Neural progenitor cell (in vitro differentiated cells): ENCODE measurements at places on chromosomes 12 and 14. TPM values are rescaled to one million over a fixed set of nuclear protein-coding genes. Genes with fewer than 3 reads are reported as not detected.

The LRIG3 gene
- total RNA-seq, result 56.2 and 67.5 TPM in 2 replicates

The PKP2 gene
- total RNA-seq, result 10.6 and 11.1 TPM in 2 replicates

The MSI1 gene
- total RNA-seq, result 40.2 and 48.6 TPM in 2 replicates

The OTOGL gene
- 0.13 and 0.77 TPM in 2 replicates for total RNA-seq

The CBX5 gene
- 232 and 288 TPM in 2 replicates for total RNA-seq

DNA sequence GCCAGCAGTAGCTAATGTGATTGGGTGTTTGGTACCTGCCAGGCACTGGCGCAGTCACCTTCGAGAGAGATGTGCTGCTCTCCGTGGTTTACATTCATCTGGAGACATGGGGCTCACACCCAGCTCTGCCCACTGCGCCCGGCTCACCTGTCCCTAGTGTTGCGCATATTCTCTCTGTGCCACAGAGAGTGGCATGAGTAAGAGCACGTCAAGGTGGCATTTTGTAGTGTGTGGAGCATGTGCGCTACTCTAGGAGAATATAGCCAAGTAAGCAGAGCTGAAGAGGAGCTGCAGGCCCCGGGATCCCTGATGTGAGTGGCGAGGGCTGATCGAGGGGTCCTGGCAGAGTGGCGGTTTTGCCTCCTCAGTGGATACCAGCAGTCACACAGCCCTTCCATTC is 46.9 kb downstream of the TPCN1 start:
- H3K27ac ChIP-seq, result no peak overlapping the region
- H3K4me3 ChIP-seq, result no peak overlapping the region
- H3K27me3 ChIP-seq, result no peaks in the 10 kb centered on the region
- H3K36me3 ChIP-seq, result no peaks in the 10 kb centered on the region
- no peak for DNase-seq

GRCh38 chr14:45089813-45090212 is 5.9 kb downstream of the PRPF39 start:
- H3K27ac ChIP-seq, result no peak overlapping the region
- H3K4me3 ChIP-seq, result no peak overlapping the region
- peaks cover 16% of the 10 kb centered on the region for H3K4me1 ChIP-seq

DNA sequence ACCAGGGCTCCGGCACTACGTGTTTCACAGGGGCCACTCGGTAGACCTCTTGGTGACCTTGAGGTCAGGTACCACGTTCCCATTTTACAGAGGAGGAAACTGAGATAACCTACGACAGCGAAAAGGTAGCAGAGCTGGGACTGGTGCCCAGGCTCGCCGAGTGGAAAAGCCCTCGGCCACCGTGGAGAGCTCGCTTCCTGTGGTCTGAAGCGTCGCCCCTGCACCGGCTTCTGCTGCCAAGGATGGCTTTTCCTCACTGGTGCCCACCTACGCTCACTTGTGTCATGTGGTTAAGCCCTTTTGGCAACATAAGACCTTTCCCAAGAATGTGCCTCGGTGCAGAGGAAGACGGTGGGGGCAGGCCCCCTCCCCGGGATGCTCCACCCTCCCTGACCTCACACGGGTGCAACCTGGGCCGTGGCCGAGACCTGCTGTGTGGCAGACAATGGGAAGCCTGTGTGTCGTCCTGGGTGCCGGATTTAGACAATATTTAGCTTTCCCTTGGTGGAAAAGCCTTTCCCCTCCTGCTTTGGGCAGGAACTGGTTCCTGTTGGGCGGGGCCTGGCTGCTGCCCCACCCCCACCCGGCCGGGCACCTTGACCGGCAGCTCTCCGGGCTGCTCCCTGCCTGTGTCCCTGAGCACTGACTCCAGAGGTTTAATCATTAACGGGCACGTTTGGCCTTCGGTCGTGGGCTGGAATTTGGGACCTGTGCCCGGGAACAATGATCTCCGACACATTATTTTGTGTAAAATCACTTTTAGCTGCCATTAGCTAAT is 32.4 kb upstream of the PPP1R13B start:
- H3K27me3 ChIP-seq, result peaks cover under 1% of the 10 kb centered on the region
- no peaks in the 10 kb centered on the region for H3K36me3 ChIP-seq
- DNase-seq, result no peak
- peaks cover 14% of the 10 kb centered on the region for H3K4me1 ChIP-seq

GRCh38 chr14:101979666-101980065 is 15.3 kb downstream of the DYNC1H1 start:
- no peak overlapping the region for H3K4me3 ChIP-seq
- peaks cover 33% of the 10 kb centered on the region for H3K36me3 ChIP-seq
- H3K27me3 ChIP-seq, result no peaks in the 10 kb centered on the region
- H3K27ac ChIP-seq, result no peak overlapping the region
- DNase-seq, result no peak

GRCh38 chr12:68595241-68595640 is 15.5 kb upstream of the RAP1B start:
- H3K27ac ChIP-seq, result no peak overlapping the region
- H3K4me3 ChIP-seq, result no peak overlapping the region
- no peaks in the 10 kb centered on the region for H3K27me3 ChIP-seq
- H3K4me1 ChIP-seq, result no peaks in the 10 kb centered on the region
- DNase-seq, result no peak
- no peaks in the 10 kb centered on the region for H3K36me3 ChIP-seq

DNA sequence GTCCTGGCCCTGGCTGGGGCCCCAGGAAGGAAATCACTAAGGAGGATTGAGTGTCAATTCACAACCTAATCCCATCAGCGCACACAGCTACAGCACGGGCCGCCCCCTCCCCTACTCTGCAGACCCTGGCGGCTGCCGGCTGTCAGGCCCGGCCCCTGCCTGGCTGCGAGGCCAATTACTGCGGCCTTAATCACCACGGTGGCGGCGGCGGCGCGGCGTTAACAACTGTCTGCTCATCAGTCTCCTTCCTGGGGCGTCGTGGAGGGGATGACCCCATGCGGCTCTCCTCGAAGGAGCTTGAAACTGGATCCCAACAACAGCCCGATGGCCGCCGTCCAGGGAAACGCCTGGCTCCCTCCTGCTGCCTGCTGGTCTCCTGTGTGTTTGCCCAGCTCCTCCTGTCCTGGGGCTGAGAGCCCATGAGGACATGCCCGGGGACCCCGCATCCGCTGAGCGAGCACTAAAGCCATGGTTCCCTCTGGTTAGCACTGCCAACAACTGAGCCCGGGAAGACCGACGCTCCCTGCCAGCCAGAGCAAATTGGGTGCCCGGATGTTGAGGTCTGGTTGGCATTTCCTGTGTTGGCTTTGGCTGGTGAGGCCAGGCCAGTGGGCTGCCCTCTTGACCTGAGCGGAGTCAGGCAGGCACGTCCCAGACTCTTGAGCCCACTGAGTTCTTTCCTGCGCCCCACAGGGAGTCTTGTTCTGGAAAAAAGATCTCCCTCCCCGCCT is 21.8 kb upstream of the EIF2B2 start:
- no peak overlapping the region for H3K27ac ChIP-seq
- no peak overlapping the region for H3K4me3 ChIP-seq
- H3K4me1 ChIP-seq, result peaks cover 35% of the 10 kb centered on the region
- peaks cover 26% of the 10 kb centered on the region for H3K27me3 ChIP-seq

DNA sequence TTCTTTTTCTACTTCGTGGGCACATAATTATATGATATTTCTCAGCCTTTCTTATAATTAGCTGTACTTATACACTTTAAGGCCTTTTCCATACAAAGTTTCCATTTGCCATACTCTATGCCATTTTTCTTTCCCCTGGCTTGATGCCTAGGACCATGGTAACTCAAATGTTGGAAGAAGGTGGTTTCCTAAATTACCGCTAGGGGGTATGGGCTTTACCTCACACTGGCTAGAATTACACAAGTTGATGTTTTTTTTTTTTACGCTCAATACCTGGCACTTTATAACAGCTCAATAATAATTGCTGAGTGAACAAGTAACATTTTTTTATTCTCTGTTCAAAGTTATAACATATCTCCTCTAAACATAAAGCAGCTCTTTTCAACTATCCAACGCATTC is 306.8 kb upstream of the LRFN5 start:
- no peaks in the 10 kb centered on the region for H3K36me3 ChIP-seq
- H3K4me1 ChIP-seq, result peaks cover 7% of the 10 kb centered on the region
- DNase-seq, result peak; percentile 8
- H3K27me3 ChIP-seq, result no peaks in the 10 kb centered on the region

DNA sequence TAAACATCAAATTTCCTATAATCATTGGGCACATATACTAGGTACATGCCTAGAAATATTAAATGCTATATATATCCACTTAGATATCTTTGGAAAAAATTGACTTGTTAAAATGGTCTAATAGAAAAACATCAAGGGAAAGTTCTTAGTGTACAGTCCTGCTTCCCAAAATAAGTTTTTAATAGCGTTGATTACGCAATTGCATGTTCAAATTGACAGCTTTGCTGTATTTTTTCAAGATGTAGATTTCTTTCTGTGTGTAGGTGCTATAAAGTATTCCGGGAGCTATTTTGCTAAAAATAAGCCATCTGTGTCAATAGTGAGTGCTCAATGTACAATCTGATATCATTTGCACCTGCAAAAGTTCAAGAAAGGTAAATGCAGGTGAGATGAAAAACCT is 463.9 kb upstream of the ATP2B1 start:
- no peak overlapping the region for H3K4me3 ChIP-seq
- no peak for DNase-seq
- H3K27me3 ChIP-seq, result no peaks in the 10 kb centered on the region
- H3K4me1 ChIP-seq, result no peaks in the 10 kb centered on the region
- H3K27ac ChIP-seq, result no peak overlapping the region

GRCh38 chr12:34119366-34119765 is 97.1 kb downstream of the ALG10 start:
- no peak overlapping the region for H3K27ac ChIP-seq
- H3K27me3 ChIP-seq, result no peaks in the 10 kb centered on the region
- H3K4me1 ChIP-seq, result no peaks in the 10 kb centered on the region
- no peak for DNase-seq
- H3K36me3 ChIP-seq, result no peaks in the 10 kb centered on the region

DNA sequence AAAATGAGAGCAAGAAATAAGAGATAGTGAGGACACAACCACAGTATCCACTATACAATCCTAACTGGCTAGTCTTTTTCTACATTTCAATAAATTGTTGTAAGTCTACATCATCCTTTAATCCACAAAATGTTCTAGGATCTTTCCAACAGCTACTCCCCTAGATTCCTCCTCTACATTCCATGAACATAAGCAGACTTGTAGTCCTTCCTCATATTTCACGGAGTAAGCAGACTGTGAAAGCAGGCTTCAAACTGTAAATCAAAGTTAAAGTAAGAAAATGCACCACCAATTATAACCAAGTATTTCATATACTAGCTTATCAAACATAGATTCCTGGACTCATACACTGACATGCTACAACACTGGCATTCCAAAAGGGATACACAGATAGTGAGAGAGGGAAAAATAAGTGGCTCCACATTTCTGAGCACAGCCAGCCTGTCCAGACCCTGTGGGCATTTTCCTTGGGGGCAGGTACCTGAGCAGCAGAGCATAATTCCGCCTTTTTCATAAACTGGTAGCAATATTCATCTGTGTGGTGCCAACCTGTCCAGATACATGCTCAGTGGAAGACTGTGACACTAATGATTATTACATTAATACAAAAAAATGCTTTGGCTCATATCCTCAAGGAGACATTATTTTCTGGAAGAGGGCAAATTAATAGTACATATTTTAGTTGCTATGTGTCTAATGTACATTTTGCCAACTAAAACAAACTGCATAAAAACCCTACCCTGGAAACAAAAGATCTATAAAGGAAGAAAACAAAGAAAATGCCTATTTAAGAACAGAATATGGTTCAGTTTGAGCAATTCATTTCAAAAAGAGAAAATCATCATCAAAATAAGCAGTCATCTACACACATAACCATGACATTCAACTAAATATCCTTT is 113.3 kb upstream of the FSCB start:
- no peak for DNase-seq
- no peaks in the 10 kb centered on the region for H3K4me1 ChIP-seq
- H3K4me3 ChIP-seq, result no peak overlapping the region
- no peaks in the 10 kb centered on the region for H3K27me3 ChIP-seq
- H3K27ac ChIP-seq, result no peak overlapping the region

- no peak overlapping the region for H3K27ac ChIP-seq
- H3K36me3 ChIP-seq, result no peaks in the 10 kb centered on the region
- no peak overlapping the region for H3K4me3 ChIP-seq
Observed at GRCh38 chr12:123805173-123805572, 43.1 kb downstream of the DNAH10 start.

GRCh38 chr12:50715174-50715573 is 48.7 kb upstream of the ATF1 start:
- no peak overlapping the region for H3K27ac ChIP-seq
- no peaks in the 10 kb centered on the region for H3K27me3 ChIP-seq
- H3K36me3 ChIP-seq, result peaks cover 3% of the 10 kb centered on the region
- no peak for DNase-seq
- H3K4me1 ChIP-seq, result no peaks in the 10 kb centered on the region

DNA sequence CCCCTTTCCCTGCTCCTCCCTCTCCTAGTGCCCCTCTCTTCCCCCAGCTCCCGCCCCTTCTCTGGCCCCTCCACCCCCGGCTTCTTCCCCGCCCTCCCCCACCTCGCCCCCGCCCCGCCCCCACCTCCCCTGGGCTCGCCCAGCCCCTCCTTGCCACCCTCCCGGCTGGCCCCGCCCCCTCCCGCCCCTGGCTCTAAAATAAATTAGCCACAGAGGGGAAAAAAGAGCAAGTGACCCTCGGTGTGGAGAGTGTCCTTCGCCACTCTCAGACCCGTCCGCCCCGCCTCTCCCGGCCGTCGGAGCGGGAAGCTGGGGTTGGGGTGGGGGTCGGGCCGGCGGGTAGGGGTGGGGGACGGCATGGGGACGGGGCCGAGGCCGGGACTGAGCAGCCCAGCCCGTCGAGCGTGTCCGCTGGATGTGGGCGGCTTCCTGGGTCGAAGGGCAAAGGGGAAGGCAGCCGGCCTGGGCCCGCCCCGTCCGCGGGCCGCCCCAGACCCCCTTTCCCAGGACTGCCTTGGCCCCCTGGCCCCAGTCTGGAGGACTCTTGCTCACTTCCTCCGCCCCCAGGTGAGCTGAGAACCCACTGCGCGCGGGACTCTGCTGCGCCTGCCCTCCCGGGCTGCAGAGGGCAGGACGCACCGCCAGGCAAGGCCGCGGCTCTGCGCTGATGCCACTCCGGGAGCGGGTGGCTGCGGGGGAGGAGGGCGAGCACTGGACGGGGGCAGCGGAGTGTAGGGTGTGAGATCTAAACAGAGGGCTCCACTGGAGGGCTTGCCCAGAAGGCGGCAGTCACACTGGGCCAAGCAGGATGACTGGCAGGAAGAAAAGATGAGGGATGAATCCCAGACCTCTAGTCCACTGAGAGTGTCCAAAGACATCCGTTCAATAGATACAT is 570 bp upstream of the FIGNL2 start:
- peak overlapping the region; percentile 97 for H3K4me3 ChIP-seq

DNA sequence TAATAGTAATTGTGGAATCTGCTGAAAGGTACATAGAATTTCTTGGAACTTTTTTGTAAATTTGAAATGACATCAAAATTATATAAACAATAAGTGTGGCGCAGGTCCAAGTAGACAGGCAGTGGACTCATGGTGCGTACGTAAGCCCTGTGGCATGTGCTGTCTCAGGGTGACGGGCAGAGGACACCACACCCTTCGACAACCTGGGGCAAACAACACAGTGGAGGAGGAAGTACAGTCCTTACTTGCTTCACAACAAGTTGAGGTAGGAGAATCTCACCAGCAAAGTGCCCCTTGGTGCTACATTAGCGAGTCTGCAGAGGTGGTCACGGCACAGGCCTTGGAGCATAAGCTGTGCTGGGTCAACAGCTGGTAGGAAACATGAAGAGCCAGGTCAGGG is 180.9 kb downstream of the AEBP2 start:
- no peaks in the 10 kb centered on the region for H3K4me1 ChIP-seq
- no peaks in the 10 kb centered on the region for H3K27me3 ChIP-seq
- no peak for DNase-seq
- no peaks in the 10 kb centered on the region for H3K36me3 ChIP-seq
